ENCODE measurements at places on chromosomes 5 and 9.

- no peak for DNase-seq
These were observed 38.4 kb downstream of the TMEM252 start for GRCh38 chr9:68502279-68502678.

- DNase-seq = no peak
These were observed 72.5 kb downstream of the PHF2 start for GRCh38 chr9:93648836-93649235.

GRCh38 chr9:27304521-27304920 lies 7.6 kb upstream of the EQTN start:
- DNase-seq = no peak

DNA sequence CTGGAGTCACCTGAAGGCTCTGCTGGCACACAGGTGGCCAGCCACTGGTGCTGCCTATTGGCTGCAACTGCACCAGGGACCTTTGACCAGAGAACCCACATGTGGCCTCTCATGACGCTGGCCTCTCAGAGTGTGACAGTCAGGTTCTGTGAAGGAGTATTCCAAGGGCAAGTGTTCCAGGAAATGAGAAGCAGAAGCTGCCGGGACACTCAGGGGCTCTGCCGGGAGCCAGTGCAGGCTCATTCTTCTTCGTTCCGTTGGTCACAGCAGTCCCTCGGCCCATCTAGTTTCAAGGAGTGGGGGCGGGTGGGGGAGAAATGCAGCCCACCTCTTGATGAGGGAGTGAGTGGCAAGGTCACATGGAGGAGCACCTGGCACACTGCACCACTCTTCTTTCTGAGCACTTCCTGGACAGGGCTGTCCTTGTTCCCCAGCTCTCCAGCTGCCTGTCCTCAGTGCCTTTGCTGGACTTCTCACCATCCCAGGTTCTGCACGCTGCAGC lies 237.5 kb downstream of the GADD45G start:
- DNase-seq = no peak

GRCh38 chr9:119765632-119766175 lies 396.5 kb upstream of the BRINP1 start:
- DNase-seq = no peak

- DNase-seq = no peak
These were observed 131.3 kb downstream of the DEPDC1B start for GRCh38 chr5:60568646-60569045.

DNA sequence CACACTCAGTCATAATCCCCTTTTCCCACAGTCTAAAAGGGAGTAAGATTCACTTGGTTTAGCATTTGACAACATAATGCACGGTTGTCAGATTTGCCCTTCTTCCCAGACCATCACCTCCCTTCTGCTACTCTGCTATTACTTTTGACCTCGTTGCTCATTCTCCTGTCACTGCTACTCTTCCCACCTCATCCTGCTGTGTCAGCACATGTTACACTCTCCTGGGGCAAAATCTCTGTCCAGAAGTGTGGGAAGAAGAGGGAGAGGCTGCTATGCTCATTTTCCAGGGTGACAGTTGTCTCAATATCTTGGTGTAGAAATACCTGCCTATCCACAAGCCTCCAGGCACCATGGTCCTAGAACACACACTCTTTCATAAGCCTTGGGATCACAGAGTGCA lies 449.9 kb upstream of the PIK3R1 start:
- no peak for DNase-seq

DNA sequence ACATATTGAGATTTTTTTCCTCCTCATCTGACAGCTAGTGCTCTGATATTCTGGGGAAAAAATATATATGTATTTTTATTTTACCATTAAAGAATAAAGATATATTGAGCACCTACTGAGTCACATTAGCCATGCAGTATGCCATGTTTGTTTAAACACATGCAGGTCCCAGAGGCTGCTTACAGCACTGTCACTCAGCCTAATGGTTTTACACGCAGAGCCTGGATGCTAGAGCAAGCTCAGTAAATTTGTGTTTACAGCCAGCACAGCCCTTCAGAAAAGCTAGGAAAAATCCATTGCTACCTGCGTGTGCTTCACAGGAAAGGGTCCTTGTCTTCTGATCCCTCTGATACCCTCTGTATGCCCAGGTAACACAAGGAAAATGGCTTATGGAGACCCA lies 146.2 kb downstream of the SEMA6A start:
- DNase-seq = no peak

- no peak for DNase-seq
These were observed 535.0 kb upstream of the MEF2C start for GRCh38 chr5:89417990-89418389.

GRCh38 chr5:93209476-93209875 lies 371.5 kb downstream of the NR2F1-AS1 start:
- DNase-seq = no peak

- DNase-seq = no peak
These were observed 210.0 kb downstream of the MPDZ start for GRCh38 chr9:13069498-13069897.

GRCh38 chr5:10374046-10375022 lies 20.8 kb downstream of the MARCHF6 start:
- DNase-seq = no peak

DNA sequence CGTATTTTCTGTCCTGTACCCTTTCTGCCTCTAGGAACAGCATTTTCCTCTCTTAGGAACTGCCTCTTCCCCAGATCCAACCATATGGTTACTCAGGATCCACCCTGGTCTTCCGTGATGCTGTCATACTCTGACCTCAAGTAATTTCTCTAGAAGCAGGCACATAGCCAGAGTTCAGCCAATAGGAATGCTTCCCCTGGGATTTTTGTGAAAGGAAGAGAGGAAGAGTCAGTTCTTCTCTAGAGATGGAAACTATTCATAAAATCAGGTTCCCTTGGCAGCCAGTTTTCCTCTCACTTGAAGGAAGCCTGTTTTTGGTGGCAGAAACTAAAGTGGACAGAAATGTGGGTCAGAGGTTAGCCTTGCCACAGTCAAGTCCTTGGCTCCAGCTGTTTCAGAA lies 400.1 kb upstream of the PCSK5 start:
- DNase-seq = peak; percentile 44

DNA sequence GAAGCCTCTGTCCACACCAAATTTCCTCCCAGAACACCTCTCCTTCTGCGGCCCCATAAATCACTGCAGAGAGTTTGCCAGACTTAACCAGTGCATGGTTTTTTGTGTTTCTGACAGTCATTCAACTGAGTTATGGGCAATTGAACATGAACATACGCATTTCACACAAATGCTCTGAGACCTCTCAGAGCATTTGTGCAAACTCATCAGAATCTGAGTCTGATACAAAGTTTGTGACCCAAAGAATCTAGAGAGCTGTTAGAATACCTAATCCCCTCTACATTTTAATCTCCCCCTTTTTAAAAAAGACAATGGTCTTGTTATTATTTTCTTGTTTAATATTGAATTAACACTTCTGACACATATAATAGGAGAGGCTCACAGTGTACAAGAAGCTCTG lies 416.9 kb upstream of the SMARCA2 start:
- DNase-seq = no peak

DNA sequence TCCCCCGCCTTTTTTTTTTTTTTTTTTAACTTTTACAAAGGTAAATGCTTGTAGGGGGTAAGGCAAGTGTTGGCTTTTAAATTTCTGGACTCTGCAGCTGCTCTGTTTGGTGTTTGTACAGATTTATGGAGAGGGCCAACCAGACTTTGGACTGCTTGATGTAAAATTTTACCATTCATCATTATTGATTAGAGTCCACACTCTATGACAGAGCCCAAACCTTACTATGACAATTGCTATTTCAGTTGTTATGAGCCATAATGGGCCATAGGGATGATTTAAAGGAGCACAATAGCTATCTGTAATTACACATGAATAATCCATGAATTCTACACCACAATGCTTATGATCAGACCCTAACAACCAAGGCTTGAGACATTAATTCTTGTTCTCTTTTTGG lies 867.2 kb downstream of the NR2F1-AS1 start:
- DNase-seq = no peak

DNA sequence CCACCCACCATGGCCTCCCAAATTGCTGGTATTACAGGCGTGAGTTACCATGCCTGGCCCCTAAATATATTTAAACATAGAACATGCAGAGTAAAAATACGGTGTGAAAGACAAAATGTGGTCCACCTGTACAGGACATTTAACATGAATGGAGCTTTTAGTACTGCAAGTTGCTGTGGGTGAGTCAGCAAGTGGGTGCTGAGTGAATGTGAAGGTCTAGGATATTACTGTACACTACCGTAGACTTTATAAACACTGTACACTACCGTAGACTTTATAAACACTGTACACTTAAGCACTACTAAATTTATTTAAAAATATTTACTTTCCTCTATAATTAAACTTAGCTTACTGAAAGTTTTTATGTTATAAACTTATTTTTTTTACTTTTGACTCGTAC lies 317.8 kb downstream of the PRDM9 start:
- DNase-seq = no peak

GRCh38 chr5:159975462-159976019 lies 33.4 kb upstream of the TTC1 start:
- peak; percentile 96 for DNase-seq

- DNase-seq = no peak
These were observed 299.4 kb downstream of the PARP8 start for GRCh38 chr5:50965654-50966375.

- no peak for DNase-seq
These were observed 31.8 kb upstream of the PLCXD3 start for GRCh38 chr5:41542183-41542582.

DNA sequence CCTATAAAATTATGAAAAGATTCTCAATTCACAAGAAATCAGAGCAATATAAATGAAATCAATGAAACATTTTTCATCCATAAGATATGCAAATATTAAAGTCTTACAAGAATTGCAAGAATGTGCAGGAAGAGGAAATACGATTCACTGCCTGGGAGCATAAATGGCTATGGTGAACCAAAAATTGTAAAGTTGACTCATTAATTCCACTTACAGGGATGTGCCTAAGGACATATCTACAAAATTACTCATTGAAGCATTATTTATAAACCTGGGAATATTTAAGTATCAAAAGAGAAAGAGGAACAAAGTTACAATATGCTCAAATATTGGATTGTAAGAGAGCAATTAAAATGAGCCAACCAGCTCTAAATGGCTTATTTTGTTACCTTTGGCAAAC lies 6.9 kb upstream of the NIPSNAP3A start:
- peak; percentile 78 for DNase-seq

DNA sequence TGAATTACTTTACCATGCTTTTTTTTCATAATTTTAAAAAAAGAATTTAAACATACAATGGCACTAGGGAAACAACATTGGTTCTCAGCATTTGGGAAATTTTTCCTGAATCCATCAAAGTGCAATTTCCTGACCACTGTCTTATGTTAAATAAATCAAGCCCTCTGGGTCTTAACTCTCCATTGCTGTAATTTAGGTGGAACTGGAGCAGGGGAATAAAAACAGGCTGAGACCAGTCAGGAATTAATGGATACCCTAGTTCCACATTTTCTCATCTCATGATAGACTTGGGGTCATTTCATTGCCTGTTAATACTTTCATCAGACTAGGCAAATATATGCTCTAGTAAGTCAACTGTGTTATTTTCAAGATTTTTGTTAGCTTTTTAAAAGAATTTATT lies 103.1 kb downstream of the FBN2 start:
- DNase-seq = no peak

- DNase-seq = no peak
These were observed 545.0 kb downstream of the SLCO4C1 start for GRCh38 chr5:101751105-101751504.

GRCh38 chr5:34509392-34509791 lies 146.7 kb upstream of the RAI14 start:
- no peak for DNase-seq

DNA sequence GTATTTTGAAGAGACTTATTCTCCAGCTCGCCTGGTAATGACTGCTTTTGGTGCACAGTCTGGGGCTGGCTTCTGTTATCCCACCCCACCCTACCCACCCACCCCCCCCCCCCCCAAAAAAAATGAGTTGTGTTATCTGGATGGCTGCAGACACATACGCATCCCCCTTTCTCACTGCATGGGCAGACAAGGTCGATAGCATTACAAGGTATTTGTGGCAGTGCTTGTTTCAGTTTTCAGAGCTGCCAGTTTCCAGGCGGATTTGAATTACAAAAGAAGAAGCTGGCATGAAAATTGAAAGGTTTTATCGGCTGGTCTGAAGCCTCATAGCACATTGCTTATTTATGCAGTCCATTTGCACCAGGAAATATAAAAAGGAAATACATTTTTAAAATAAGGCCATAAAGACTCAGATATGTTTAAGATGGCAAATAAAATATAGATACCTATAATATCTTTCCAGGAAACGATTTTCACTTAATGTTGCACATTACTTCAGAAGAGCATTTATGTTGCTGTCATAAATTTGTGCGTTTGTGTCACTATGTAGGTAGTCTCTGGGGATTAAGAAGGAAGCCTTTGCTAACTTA lies 85.1 kb upstream of the GRHPR start:
- no peak for DNase-seq

DNA sequence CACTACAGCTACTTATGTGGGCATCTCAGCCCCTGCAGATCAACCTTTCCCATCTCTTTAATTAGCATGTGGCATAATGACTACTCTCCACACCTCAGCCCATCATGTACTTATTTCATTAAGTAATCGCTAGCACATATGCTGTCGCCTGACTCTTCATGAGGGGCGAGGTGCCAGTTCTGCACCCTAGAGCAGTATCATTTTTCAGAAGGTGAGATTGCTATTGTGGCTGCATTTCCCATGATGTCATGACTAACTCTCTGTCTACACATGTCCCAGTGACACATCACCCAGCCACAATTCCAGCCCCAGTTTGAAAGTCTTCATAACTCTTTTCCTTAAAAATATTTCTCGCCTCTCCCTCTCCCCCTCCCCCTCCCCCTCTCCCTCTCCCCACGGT lies 7.6 kb upstream of the F2RL1 start:
- DNase-seq = peak; percentile 63

GRCh38 chr5:120327180-120327579 lies 136.9 kb upstream of the PRR16 start:
- DNase-seq = no peak

DNA sequence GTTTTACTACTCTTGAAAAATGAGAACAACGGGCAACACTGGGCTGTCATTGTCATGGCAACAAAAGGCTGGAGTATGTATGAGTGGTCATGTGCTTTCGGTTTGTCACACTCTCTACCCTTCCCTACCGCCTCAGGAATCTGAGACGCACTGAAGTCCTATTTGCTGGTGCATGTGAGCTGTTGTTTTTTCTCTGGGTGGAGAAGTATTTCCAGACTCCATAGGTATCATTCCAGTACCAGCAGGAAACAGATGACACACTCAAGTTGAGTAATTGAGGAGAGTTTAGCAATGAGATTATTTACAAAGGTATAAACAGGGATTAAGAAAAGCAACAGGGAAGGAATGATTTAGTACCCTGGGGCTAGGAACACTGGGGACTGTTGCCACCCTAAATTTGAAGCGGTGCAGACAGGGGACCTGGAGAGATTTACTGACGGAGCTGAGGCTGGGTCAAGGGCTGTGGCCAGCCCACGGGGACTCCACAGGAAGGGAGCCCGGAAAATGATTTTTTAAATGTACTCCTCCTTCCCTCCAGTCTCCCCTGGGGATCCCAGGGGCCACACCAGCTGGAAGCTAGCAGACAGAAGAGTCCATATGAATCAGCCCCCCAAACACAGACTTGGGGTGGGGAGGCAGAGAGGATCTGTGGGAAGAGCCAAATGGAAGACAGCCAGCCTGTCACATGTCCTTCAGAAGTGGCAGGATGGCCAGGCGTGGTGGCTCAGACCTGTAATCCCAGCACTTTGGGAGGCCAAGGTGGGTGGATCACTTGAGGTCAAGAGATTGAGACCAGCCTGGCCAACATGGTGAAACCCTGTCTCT lies 13.2 kb upstream of the ZBTB43 start:
- DNase-seq = peak; percentile 56

GRCh38 chr9:122192261-122192875 lies 32.7 kb downstream of the MORN5 start:
- DNase-seq = no peak
